Activated CD8-positive, alpha-beta memory T cell treated with anti-CD3 and anti-CD28 coated beads for 1 hour (primary cell): ENCODE measurements at places on chromosomes 5 and 9.
A peak's percentile ranks its signal among the peaks of the same experiment; 100 is the strongest.

DNA sequence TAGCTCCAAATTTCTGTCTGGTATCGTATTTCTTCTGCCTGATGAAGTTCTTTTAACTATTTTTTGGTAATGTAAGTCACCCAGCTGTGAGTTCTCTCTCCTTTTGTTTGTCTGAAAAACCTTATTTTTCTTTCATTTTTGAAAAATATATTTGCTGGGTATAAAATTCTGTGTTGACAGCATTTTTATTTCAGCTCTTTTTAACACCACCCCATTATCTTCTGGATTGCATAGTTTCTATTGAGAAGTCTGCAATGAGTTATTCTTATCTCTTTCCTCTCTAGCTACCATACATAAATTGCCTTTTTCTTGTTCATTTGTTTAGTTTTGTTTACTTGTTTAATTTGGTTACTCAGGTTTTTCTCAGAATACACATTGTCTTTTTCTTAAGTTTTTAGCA lies 109.1 kb downstream of the NSG2 start:
- no peak for DNase-seq

DNA sequence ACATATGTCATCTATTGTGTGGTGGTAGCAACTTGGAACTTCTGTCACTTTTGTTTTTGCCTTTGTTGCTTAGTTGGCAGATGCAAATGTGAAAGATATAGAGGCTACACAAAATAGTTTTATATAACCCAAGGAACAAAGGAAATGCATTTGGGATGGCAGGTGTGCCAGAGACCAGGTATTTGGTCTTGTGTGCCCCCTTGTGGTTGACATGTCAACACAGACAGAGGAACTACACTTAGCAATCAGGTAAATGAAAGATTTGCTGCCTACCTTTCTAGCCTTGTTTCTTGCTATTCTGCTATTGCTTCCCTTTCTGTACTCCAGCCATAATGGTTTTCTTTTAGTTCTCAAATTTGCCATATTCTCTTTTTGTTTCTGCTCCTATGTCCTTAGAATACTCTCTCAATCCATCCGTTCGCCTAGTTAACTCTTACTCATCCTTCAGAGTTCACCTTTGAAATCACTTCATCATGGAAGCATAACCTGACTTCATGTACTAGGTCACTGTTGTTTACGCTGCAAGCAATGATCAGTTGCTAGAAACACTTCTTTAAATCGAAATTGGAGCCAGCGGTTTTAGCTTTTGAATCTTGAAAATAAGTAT lies 119.5 kb downstream of the TRPM3 start:
- DNase-seq, result no peak

DNA sequence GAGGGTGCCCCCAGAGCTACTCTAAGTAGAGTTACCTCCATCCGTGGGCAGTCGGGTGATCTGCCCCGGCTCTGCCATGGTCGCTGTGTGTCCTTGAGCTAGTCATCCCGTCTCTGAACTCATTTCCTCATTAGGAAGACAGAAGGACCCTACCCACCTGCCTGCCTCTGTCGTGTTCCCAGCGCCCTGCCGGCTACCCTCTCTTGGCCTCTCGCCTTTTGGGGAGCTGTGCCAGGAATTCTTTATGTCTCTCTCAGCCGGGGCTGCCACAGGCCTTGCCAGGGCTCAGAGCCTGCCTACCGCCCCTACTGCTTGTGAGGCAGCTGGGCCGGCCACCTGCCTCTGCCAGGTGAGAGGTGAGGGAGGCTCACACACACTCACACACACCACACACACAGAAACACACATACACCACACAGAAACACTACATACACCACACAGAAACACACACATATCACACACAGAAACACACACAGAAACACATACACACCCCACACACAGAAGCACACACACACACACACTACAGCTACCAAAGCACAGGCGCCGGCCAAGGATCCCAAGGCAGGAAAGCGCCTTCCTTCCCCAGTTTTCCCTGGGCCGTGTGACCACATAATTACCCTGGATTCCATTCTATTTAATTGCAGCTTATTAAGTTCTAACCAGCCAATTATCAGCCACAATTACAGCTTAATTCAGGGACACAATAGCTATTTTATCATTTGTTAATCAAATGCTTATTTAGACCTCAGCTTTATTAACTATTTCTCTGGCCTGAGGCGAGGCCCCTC lies 41.7 kb downstream of the UNC5A start:
- no peak for DNase-seq

DNA sequence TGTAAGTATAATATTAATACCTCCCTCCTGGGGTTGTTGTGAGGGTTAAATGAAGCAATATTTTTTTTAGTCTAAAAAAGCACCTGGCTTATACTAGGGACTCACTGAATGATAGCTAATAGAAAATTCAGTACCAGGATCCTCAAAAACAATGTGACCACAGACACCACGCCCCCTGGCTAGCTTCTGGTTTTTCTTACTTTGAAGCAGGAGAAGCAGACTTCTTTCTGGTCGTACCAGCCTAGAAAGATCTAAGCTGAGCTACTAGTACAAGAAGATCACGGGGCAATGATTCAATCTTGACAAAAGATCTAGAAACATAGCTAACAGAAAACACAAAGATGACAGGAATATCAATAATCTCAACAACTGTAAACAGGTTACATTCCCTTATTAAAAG lies 218.5 kb upstream of the SLC30A5 start:
- peak; percentile 20 for DNase-seq

DNA sequence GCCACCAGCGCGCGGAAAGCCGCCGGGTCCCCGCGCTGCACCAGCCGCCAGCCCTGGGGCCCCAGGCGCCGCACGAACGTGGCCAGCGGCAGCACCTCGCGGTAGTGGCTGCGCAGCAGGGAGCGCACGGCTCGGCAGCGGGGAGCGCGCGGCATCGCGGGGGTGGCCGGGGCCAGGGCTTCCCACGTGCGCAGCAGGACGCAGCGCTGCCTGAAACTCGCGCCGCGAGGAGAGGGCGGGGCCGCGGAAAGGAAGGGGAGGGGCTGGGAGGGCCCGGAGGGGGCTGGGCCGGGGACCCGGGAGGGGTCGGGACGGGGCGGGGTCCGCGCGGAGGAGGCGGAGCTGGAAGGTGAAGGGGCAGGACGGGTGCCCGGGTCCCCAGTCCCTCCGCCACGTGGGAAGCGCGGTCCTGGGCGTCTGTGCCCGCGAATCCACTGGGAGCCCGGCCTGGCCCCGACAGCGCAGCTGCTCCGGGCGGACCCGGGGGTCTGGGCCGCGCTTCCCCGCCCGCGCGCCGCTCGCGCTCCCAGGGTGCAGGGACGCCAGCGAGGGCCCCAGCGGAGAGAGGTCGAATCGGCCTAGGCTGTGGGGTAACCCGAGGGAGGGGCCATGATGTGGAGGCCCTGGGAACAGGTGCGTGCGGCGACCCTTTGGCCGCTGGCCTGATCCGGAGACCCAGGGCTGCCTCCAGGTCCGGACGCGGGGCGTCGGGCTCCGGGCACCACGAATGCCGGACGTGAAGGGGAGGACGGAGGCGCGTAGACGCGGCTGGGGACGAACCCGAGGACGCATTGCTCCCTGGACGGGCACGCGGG lies at the start of gene TERT:
TERT (minus strand) TSS at position 234 of the 815 bp plus-strand sequence; CDS start at position 155, 79 bp downstream.
- no peak for DNase-seq

- DNase-seq, result no peak
Observed at GRCh38 chr9:120456218-120456617, 123.7 kb downstream of the CDK5RAP2 start.

DNA sequence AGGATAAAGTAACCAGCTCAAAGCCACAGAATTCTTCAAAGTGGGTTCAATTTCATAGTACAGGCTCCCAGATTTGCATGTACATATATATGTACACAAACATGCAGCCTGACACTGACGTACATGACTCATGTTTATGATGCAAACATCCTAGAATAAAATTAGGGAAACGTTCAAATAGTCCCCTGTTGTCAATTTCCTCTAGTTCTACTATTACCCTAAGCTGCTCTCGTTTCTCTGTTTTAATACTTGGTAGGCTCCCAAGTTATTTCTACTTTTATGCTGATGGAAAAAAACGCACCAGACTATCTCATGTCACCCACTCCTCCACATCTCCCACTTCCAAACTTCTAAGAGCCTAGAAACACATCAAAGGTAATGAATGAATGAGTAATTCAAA lies 229.7 kb downstream of the EPB41L4A start:
- DNase-seq, result no peak

DNA sequence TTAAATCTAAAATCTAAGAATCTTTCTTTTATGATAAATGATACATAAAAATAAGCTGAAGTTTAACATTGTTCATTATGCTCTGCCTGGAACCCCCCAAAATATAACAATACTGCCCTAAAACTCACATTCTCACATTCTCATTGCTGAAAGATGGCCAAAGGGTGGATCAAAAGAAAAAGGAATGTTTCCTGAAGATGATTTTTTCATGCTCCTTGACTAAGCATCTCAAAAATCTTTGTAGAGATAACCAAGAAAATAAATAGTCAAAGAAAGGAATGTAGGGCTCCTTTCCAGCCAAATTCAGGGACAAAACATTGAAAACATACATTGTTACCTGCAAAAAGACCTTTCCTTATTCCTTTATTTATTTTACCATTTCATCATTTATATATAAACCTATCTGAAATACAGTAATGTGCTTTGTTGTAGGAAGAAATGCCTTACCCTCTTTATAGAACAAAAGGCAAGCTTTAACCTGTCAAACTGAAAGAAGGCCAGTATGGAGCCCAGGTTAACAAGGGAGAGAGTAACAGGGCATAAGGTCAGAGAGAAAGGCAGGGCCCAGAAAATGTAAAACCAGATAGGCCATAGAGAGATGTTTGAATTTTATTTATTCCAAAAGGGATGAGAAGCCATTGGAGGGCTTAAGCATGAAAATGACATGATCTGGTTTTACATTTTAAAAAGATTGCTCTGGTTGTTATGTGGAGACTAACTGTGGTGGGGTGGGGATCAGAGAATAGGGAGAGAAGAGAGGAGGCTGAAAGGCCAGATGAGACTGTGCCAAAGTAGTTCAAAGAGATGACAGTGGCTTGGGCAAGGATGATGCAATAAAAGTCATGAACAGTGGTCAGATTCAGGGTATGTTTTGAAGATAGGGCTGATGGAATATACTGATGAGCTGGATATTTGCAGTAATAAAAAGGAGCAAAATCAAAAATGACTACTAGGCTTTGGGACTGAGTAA lies 37.3 kb upstream of the CDK5RAP2 start:
- DNase-seq, result no peak

- DNase-seq, result no peak
Observed at GRCh38 chr9:134571326-134571931, 70.2 kb upstream of the COL5A1 start.

GRCh38 chr9:27183131-27183530 lies 74.1 kb downstream of the TEK start:
- no peak for DNase-seq

- DNase-seq, result no peak
Observed at GRCh38 chr9:70403166-70403565, 11.3 kb downstream of the KLF9 start.

GRCh38 chr9:36470643-36471290 lies 70.7 kb upstream of the RNF38 start:
- DNase-seq, result no peak

DNA sequence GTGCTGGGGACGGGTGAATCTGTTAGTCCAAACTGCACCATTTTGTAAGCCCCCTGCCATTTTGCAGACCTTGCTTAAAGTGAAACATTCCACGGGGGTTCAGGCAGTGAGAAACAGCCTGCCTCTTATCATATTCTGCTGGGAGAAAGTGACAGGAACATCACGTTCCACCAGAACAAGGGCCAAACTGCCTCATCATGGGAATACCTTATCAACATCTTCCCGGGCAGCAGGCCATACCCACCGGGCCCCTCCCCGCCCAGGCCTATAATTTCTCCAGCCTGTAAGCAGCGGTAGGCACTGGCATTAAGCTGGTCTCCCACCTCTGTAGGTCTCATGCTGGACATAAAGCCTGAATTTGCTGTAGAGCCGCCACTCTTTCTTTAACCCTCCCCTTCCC lies 1.5 kb upstream of the CFAP77 start:
- DNase-seq, result no peak

DNA sequence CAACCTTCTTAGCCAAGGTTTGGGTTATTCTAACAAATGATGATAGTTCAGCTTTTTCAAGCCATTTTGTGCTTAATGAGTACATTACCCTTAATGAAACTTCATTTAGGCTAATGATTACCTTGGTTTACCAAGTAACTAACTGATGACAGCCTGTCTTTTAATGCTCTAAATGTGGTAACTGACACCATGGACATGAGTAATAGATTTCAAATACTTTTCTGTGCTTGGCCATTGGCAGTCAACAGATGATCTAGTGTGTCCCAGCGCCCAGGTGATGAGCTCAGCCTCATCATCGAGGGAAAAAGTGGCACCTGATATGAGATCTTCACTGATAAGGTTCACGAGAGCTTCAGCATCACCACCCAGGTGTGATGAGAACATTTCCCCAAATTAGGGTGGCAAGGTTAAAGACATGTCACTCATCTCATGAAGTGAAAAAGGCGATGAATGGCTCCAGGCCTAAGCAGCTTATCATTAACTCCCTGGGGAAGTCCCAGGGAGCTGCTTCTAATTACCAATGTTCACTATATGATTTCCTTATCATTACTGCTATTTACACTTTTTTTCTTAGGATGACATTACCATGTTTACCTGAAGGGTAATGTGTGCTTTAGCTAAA lies 296.0 kb downstream of the SPOCK1 start:
- no peak for DNase-seq

- DNase-seq, result no peak
Observed at GRCh38 chr9:19618816-19619215, 170.0 kb downstream of the SLC24A2 start.

DNA sequence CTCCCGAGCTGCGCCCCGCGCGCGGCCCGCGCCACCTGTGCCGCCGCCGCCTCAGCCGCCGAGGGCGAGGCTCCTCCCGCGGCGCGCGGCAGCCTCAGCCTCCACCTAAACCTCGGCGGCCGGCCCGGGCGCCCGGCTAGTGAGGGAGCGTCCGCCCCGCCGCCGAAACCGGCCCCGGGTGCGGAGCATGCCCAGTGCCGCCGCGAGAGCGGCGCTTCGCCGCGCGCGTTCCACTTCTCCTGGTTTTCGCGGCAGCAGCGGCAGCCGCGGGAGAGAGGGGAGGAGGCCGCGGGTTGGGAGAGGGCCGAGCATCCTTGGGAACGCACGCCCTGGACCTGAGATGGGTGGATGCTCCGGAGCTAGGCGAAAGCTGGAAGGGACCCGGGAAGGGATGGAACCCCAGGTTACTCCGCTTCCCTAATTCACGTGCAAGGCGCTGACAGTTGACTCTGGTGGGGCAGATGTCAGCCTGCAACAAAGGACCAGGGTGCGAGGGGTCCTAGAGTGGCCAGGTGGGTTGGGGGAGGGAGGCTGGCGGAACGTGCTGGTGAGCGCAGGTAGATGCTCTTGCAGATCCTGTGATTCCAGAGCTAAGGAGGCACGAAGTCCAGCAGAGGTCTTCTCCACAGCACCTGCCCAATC lies at the start of gene CTNND2:
CTNND2 (minus strand) TSS at position 182 of the 642 bp plus-strand sequence. CDS start 593 bp downstream, outside the sequence.
- DNase-seq, result no peak

GRCh38 chr9:125768803-125769202 lies 21.6 kb downstream of the PBX3 start:
- DNase-seq, result no peak

GRCh38 chr5:151683444-151683843 lies 3.3 kb downstream of the SPARC start:
- DNase-seq, result no peak
